ENCODE measurements at places on chromosomes 7 and 10.

GRCh38 chr7:10076660-10077300 is 896.9 kb upstream of the PHF14 start:
- no peak for DNase-seq

DNA sequence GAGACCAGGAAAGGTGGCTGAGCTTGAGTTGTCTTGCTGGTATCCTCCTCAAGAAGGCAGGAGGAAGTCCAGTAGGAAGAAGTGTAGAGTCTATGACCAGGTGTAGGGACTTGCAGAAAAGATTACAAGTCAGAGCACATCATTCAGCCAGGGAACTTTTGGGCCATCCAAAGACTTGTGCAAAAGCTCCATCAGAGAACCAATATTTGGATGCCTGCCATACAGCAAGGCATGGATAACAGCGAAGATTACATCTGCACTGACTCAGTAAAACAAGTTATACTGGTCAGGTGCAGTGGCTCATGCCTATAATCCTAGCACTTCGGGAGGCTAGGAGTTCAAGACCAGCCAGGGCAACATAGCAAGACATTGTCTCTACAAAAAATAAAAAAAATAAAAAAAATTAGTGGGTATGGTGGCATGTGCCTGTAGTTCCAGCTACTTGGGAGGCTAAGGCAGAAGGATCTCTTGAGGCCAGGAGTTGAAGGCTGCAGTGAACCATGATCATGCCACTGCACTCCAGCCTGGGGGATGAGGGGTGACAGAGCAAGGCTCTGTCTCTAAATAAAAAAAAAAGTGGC is 13.2 kb upstream of the NMT2 start:
- DNase-seq, result no peak

GRCh38 chr10:132962623-132963429 is 20.5 kb upstream of the CFAP46 start:
- DNase-seq, result no peak

DNA sequence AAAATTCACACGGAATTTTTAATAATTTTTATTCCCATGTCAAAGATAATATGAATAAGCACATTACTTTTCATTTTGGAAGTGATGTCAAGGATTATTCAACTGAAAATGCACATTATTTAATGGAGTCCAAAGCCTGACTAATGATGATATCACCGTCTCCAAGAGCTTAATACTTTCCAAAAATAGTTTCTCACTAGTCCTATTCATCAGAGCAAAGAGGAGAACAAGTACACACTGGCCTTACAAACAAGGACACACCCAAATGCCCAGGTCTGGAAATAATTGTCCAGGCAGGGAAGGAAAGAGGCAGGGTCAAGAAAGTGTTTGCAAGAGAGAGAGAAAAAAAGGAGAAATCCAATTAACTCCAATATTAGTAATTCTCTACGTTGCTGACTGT is 216.8 kb upstream of the CCDC6 start:
- no peak for DNase-seq

GRCh38 chr7:100489121-100489520 is 5.4 kb downstream of the NYAP1 start:
- no peak for DNase-seq

Measured in Kasumi-1 (cell line).